ENCODE measurements at places on chromosomes 2 and 18.

- DNase-seq, result no peak
Observed at GRCh38 chr2:130763405-130763804, 8.1 kb downstream of the AMER3 start.

DNA sequence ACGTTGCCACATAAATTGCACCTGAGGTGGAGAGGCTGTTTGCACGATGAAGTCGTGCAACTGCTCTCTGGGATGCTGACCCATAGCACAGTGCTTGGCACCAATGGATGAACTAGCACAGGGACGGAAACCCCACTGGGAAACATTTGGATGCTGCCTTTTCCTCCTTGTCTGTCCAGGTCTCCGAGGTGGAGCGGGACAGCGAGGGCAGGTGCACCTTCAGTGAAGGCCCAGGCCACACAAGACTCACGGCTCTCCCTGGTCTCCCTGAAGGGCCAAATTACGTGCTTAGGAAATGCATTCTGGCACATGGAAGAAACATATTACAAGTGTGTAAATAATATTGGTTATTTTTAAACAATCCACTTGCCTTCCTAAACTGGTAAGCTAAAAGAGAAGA, 70.3 kb downstream of the TPO start:
- no peak for DNase-seq

GRCh38 chr2:33458248-33458819, 18.1 kb upstream of the RASGRP3 start:
- DNase-seq, result no peak

GRCh38 chr18:79242246-79242645, 153.5 kb upstream of the NFATC1 start:
- DNase-seq, result no peak

GRCh38 chr2:64548761-64549160, 24.6 kb downstream of the AFTPH start:
- DNase-seq, result no peak

Measured in stimulated activated CD4-positive, alpha-beta T cell treated with anti-CD3 and anti-CD28 coated beads, Interleukin-1b, Interleukin-23, amount 100 ng/mL, for 1 hour (primary cell).